ENCODE measurements at places on chromosomes 11 and 22.

DNA sequence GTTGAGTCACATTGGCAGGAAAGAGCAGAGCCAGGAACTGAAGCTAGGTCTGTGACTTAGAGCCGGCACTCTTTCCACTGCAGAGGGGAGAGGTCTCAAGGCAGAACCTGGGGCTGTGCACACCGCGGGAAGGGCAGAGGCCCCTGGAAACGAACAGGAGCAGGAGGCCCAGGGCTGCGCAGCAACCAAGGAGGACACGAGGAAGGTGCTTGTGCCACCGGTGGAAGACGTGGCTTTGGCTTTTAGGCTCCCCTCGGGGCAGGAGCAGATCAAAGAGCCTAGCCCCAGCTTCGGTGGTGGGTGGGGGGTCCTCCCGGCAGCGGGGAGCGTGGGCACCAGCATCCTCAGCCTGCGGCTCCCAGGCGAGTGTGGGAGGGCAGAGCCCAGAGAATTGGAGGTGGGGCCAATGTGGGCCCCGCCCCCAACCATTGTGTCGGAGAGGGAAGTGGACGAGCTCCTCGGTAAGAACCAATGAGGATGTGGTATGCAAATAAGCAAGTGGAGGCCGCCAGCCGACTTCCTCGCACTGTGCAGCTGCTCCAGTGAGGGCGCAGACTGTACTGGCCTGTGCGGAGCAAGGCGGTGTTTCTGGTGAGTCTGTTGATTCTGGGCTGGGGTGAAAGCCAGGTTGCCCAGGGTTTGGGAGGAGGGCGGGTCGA is at the start of gene CCDC116:
Gene CCDC116 (plus strand): TSS at position 524 of the 659 bp plus-strand sequence. CDS start 422 bp downstream, outside the sequence.
- peaks cover 4% of the 10 kb centered on the region for H3K4me1 ChIP-seq
- H3K36me3 ChIP-seq: peaks cover 2% of the 10 kb centered on the region
- H3K27me3 ChIP-seq: no peaks in the 10 kb centered on the region
- no peak for DNase-seq

GRCh38 chr11:22666325-22666687 is at the start of gene GAS2:
GAS2 (plus strand) TSS chr11:22666611; CDS start chr11:22674870, 8,259 bp downstream.
- no peaks in the 10 kb centered on the region for H3K36me3 ChIP-seq
- peaks cover 23% of the 10 kb centered on the region for H3K27me3 ChIP-seq
- DNase-seq: no peak
- H3K4me1 ChIP-seq: no peaks in the 10 kb centered on the region

DNA sequence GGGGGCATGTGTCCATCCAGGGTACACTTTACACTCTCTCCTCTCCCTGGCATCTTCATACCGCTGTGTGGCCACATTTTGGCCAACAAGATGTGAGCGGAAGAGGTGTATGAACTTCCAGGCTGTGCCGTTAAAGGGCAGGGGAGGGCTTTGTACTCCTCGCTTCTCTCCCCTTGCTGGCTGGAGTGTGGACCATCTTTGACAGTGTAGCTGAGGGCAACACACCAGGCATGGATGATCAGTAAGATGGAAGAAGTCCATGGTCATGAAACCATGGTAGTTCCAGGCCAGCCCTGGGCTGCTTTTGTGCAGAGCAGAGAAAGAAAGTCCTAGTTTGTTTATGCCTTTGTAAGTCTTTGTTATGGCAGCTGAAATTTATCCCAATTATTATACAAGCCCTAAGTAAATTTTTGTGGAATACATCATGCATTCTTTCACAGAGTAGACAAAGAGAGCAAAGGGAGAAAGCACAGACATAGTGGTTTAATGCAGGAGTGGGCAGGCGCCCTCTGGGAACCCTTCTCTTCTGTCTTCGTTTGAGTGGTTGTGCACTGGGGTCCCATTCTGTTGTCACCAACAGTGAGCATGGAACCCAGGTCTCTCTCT is 70.4 kb downstream of the FBXO7 start:
- peak overlapping the region; percentile 98 for H3K27ac ChIP-seq
- no peaks in the 10 kb centered on the region for H3K36me3 ChIP-seq
- H3K4me1 ChIP-seq: peaks cover 21% of the 10 kb centered on the region

GRCh38 chr11:92867913-92868619 is 101.4 kb upstream of the MTNR1B start:
- H3K4me1 ChIP-seq: peaks cover 2% of the 10 kb centered on the region
- H3K27ac ChIP-seq: no peak overlapping the region
- no peak overlapping the region for H3K4me3 ChIP-seq
- DNase-seq: no peak
- H3K27me3 ChIP-seq: no peaks in the 10 kb centered on the region

DNA sequence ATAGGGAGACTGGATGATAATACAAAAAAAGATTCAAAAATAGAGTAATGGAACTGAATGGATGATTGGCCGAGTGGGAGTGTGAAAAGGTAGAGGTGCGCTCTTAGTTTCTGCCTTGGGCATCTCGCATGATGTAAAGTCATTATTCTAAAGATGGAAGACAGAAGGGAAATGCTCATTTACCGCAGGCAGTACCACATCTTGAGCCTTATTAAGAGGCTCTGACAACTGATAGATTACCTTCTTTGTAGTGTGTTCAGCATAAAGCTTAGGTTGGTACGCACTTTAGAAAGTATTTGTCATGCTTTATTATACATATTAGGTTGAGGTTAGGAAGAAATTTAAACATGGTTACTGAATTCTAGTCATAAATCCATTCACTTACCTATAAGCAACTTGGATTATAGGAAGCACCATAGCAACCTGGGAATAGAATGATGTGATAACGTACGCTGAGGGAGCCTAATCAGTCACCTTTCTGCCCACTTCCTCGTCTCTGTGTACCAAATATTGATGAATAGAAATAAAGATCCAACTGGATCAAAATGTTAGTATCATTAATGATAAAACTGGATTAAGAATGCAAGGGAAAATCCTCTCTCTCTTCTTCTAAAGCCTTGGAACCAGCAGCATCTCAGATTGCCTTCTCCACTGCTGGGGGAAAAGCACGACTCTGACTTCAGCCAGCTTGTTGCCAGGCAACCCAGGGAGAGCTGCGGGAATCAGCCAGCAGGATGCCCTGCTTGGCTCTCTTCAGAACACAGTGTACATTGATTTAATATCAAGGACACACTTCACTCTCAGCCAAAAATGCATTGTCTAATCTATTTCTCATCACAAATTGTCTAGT is 29.0 kb upstream of the VWA5A start:
- no peaks in the 10 kb centered on the region for H3K4me1 ChIP-seq
- no peak for DNase-seq

- H3K4me1 ChIP-seq: peaks cover 3% of the 10 kb centered on the region
- H3K27ac ChIP-seq: no peak overlapping the region
- no peak overlapping the region for H3K4me3 ChIP-seq
- peak; percentile 75 for DNase-seq
- no peaks in the 10 kb centered on the region for H3K36me3 ChIP-seq
- no peaks in the 10 kb centered on the region for H3K27me3 ChIP-seq
These were observed 38.5 kb downstream of the OSBP2 start for GRCh38 chr22:30733181-30733631.

DNA sequence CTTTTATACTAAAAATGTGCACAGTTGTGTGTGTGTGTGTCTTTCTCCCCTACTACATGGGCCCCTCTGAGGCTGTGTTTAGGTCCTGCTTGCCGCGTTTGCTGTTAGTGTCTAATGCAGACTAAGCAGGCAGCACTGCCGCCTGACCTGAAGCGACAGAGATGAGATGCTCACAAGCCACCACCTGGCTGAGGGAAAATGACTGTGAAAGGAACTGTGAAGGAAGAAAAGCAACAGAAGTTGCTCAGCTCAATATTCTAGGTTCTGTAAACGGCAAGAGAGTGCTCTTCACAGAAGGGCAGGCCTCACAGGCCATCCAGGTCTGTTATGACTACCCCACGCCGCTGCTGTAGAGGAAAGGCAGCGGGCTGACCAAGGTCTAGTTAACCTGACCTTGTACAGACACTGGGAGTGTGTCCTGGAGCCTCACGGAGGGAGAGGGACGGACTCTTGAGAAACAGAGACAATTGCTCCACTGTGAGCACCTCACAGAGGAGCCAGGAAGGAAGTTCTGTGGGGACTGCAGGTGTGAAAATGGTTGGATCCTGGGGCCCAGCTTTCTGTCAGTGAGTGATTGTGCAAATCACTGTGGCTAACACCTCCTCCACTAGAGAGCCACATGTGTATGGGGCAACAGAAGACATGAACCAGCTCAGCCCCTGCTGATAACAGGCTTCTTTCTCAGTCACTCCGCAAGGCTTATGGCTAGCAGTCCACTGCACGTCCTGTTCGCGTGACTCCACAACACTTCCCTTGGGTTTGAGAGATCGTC is 31.3 kb upstream of the YPEL1 start:
- H3K27me3 ChIP-seq: no peaks in the 10 kb centered on the region
- no peak for DNase-seq
- peaks cover 9% of the 10 kb centered on the region for H3K4me1 ChIP-seq
- no peak overlapping the region for H3K4me3 ChIP-seq

DNA sequence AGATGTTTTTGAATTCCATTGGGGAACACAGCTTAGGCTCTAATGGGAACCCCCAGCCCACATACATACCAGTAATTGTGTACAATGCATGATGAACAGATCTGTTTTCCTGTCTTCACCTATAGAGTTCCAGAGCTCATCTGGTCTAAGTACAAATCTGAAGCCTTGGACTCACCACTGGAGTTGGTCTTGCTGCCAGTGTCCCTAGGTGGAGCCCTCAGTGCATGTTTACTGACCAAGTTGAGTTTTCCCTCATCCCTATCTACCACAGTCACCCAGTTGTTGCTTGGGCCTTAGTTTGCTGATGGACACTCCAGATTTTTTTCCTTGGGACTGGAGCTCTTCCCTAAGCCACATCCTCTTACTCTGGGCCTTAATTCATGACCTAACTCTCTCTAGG is 159.2 kb upstream of the DDI1 start:
- no peak overlapping the region for H3K27ac ChIP-seq
- no peaks in the 10 kb centered on the region for H3K4me1 ChIP-seq
- no peak overlapping the region for H3K4me3 ChIP-seq
- peak; percentile 16 for DNase-seq
- H3K27me3 ChIP-seq: no peaks in the 10 kb centered on the region

DNA sequence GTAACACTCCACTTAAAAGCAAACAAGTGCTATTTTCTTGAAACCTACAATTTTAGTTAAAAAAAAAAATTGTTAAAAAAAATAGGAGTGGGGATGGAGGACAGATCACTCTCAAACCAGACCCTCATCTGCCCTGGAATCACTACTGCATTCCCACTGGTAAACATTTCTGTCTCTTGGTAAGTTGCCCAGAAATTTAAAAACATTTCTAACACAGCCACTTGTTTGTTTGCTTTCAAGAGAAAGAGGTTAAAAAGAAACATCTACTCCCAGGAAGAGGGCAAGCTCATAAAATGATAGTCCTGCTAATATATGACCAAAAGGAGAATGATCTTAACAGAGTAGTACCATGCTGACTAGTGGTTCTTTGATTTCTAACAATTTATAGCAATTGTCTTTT is 83.3 kb downstream of the SGSM3 start:
- no peak overlapping the region for H3K4me3 ChIP-seq
- H3K36me3 ChIP-seq: no peaks in the 10 kb centered on the region
- no peak overlapping the region for H3K27ac ChIP-seq
- peaks cover 20% of the 10 kb centered on the region for H3K4me1 ChIP-seq
- no peaks in the 10 kb centered on the region for H3K27me3 ChIP-seq

GRCh38 chr22:37270928-37271650 is 11.2 kb upstream of the CYTH4 start:
- no peak overlapping the region for H3K27ac ChIP-seq
- H3K36me3 ChIP-seq: no peaks in the 10 kb centered on the region
- peak; percentile 50 for DNase-seq
- H3K27me3 ChIP-seq: no peaks in the 10 kb centered on the region

- no peaks in the 10 kb centered on the region for H3K36me3 ChIP-seq
- H3K4me1 ChIP-seq: no peaks in the 10 kb centered on the region
- H3K27ac ChIP-seq: no peak overlapping the region
- no peak for DNase-seq
These were observed 351.1 kb downstream of the BUD13 start for GRCh38 chr11:116421529-116422185.

GRCh38 chr11:46279126-46280099 is 2.0 kb downstream of the CREB3L1 start:
- peak; percentile 80 for DNase-seq
- peaks cover 12% of the 10 kb centered on the region for H3K36me3 ChIP-seq
- H3K27me3 ChIP-seq: no peaks in the 10 kb centered on the region
- H3K4me3 ChIP-seq: peak overlapping the region; percentile 86

GRCh38 chr11:6502382-6502781 is 5.3 kb downstream of the DNHD1 start:
- DNase-seq: no peak
- H3K27me3 ChIP-seq: no peaks in the 10 kb centered on the region
- no peaks in the 10 kb centered on the region for H3K4me1 ChIP-seq
- no peak overlapping the region for H3K27ac ChIP-seq
- no peak overlapping the region for H3K4me3 ChIP-seq
- peaks cover 18% of the 10 kb centered on the region for H3K36me3 ChIP-seq

DNA sequence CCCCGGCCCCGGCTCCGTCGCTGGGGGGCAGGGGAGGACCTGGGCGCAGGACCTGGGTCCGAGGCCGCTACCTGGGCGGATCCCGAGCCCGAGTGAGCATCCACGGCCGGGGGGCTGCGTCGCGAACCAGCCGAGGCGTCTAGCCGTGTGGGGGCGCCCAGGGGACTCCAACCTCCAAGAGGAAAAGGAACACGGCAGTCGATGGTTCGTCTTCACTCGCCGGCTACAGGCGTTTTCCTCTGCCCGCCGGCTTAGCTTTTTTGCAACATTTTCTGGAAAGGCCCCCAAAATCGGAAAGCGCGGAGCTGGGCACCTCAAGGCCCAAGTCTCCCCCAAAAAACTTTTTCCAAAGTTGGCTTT is 666 bp downstream of the PDGFB start:
- no peak for DNase-seq
- no peaks in the 10 kb centered on the region for H3K36me3 ChIP-seq
- no peak overlapping the region for H3K27ac ChIP-seq
- peaks cover 64% of the 10 kb centered on the region for H3K27me3 ChIP-seq
- peaks cover 5% of the 10 kb centered on the region for H3K4me1 ChIP-seq

DNA sequence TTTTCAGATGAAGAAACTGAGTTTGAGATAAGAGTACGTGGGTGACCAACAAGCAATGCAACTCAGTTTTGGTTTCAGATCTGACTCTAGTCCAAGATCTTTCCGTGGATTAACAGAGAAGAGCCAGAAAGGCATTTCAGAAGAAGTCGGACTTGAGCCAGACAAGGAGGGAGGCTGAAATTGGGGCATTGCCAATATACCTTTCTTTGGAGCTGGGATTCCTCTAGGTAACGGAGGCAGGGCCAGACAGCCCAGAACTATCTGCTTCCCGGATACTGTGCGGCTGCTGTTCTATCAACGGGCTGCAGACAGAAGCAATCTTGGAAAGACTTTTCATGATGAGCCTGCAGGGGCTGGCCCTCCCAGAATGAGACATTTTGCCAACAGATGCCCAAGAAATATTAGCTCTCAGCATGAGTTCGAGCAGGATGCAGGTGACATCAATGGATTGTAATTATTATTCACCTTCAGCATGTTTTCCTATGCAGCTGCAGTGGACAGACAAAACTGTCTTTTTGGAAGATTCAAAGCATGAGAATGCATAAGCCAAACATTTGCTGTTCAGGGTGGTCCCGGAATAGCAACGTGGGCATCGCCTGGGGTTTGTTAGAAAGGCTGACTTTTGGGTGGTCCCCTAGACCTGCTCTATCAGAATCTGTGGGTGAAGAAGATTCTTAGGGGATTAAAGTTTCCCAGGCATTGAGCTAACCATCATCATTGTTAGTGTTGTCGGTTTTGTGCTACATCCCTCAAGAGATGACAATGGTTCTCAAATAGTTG is 95.7 kb downstream of the SCN3B start:
- H3K4me3 ChIP-seq: no peak overlapping the region
- no peak for DNase-seq
- H3K27ac ChIP-seq: no peak overlapping the region
- peaks cover 13% of the 10 kb centered on the region for H3K4me1 ChIP-seq
- no peaks in the 10 kb centered on the region for H3K27me3 ChIP-seq
